ENCODE measurements at places on chromosomes 3 and 15. TPM values are rescaled to one million over a fixed set of nuclear protein-coding genes. Genes with fewer than 3 reads are reported as not detected.

GRCh38 chr3:134576426-134576825, 74.4 kb downstream of the KY start:
- no peak for DNase-seq

DNA sequence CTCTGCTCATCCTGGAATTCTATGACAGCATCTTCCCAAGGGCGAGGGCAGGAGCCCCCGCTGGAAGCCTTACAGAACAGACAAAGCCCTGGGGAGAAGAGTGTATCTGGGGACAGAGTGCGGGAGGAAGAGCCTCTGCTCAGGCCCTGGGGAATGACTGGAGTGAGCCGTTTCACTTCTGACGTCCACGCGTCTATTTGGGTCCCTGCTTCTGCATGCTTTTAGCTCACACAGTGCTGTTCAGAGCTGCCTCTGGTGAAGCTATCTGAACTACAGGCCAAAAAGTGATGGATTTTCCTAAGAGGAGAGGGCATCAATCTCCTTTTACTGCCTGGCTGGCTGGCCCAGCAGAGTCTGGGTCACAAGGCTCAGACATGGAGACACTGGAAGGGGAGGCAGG, 311.8 kb downstream of the NTRK3 start:
- DNase-seq, result no peak

DNA sequence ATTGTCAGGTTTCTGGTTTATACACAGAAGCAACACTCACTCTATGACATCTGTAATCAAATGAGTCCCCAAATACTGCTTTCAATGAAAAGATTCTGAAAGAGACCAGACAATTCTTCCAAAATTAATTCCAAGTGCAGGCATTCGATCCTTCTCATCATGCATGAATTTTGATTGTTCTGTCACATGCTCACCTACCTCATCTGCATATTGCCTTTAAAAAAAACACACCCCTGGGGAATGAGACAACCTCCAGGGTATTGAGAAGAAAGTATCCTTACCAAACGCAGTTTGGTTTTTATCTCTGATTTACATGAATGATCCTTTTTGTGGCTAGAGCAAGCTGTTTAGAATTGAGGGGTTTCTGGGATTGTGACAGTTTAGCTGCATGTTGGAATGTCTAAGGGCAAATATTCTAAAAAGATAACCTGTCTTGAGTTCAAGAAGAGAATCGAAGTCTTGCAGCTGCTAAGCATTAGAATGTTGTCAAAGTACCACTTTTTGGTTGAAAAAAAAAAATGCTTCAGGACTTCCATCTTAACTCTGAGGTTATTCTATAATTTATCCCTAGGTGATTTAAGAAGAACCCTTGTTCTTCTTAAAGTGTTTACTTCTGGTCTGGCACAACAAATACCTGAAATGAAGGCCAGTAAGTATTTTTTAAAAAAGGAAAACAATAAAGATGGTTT, 653.1 kb downstream of the RBMS3 start:
- no peak for DNase-seq

GRCh38 chr3:100024520-100025303, 89.6 kb downstream of the FILIP1L start:
- no peak for DNase-seq

GRCh38 chr15:96341513-96342405, 11.3 kb downstream of the NR2F2 start:
- no peak for DNase-seq

DNA sequence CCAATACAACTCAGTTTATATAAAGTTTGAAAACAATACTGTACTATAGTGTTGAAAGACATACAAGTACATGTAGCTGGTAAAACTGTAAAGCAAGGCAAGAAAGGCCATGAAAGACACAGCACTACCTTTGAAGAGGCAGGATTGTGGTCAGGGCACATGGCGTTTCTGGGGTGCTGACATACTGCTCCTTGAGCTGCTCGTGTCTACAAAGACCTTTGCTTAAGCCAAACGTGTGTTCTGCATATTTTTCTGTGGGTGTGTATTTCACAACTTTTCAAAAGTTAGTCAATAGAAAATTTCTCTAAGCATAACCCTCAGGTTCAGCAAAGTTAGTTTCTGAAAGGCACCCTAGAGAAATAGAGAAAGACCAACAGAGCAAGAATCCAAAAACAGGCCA, 14.1 kb upstream of the TOPAZ1 start:
- DNase-seq, result no peak

DNA sequence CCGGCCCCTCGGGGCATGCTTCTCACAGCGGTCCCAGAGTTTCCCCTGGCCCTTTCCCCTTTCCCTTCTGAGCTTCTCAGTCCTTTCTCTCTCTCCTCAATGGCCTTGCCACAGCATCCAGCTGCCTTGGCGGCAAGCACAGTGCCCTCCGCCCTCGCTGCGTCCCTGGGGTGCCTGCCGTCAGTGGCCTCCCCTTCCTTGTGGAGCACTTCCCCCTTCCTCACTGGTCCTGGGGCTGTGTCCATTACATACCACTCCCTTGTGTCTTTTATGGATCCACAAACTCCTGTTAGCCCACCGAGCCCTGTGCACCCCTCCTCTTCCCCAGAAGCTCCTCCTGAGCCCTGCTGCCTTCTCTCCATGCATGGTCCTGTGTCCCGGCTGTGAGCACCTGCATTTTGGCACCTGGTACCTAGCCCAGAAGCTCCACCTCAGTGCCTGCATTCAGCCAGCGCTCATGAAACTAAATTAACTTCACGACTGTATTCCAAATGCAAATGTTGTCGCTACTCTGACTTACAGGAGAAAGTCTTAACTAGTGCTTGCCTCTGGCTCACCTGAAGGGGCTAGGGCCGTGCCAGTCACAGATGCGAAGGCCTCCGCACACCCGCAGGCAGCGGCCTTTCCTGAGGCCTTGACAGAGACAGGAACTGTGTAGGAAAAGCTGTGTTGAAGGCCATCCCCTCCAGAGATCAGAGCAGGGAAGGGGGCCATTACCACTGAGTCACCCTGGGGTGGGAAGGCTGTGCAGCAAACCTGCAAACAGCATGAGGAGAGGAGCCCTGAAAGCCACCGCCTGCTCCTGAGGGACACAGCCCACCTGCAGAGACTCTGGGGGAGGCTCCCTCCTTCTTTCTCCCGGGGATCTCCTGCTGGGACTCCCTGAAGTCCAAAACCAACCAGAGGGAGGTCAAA, 19.1 kb upstream of the KLF13 start:
- no peak for DNase-seq

DNA sequence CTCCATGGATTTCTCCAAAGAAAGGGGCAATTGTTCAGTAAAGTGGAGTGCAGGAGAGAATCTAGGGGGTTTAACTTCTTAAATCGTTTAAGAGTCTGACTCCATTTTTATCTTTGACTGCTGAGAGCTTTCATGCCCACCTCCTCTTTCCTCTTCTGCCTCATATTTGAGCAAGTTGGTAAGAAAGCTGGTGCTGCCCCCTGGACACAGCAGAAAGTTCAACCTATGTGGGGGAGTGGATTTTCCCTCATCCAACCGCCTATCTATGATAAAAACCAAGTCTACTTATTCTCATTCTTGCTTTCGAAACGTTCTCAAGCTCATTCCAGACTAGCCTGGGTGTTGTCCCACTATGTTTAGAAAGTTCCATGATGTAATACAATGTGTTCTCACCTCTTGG, 26.0 kb downstream of the HHLA2 start:
- no peak for DNase-seq

The CACNA2D2 gene
- 5.0 TPM for total RNA-seq

The UCN2 gene
- 4.3 TPM for total RNA-seq

The A4GNT gene
- not detected for total RNA-seq

The FOXB1 gene
- total RNA-seq, result not detected

The PARP9 gene
- total RNA-seq, result 0.27 TPM

The TGM4 gene
- total RNA-seq, result not detected
